ENCODE measurements at places on chromosomes 3 and 15.

DNA sequence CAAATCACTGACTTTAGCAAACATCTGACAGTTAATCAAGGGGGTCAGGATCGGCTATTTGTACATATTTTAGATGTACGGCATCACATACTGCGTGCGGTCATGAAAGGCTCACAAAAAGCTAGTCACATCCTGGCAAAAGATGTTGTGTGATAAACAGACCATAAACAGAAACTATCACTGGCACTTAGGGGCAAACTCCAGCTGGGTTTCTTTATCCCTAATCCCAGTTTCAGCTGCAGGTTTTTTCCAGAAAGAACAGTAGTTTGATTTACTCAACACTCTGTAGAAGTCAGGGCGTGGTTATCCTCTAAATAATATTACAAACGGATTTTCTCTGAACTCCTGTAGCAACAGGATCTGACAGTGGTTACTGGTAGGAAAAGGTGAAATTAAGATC, 112.4 kb upstream of the BHLHE40 start:
- no peak for DNase-seq

DNA sequence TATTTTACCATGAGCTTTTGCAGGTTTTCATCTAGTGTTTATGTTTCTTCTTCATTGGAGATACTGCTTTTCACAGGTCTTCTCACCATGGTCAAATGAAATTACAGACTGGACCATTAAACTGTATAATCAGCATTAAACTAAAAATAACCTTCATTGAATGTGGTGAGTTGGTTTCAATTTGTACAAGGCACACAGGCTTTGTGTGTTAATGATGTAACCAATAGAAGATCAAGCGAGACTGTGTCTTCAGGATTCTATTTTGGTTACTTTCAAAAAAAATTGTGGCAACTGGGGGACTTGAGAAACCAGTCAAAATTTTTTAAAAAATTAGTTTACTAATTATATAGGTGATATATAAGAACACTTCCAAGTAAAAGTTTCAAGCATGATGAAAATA, 54.3 kb upstream of the GCSAM start:
- no peak for DNase-seq

DNA sequence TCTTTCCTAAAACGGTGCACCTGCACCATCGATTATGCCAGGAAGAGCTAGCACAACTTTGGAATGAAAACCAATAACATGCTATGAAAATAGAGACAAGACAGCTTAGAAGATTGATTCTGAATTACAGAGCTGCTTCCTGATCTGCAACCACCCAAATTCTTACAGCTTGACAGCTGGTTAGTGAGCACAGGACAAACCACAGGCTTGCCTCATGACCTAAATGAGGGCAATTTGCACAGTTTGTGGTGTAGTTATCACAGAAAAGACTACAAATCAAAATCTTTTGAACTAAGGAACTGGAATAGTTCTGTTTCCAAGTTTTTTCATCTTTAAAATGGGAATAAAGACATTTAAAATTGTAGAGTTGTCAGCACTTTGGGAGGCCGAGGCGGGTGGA, 533.5 kb downstream of the NAALADL2 start:
- DNase-seq, result no peak

GRCh38 chr15:88894348-88894818, 961 bp downstream of the HAPLN3 start:
- DNase-seq, result peak; percentile 70

Data from GM12891 (cell line).